ENCODE measurements at places on chromosomes 12 and 14.

DNA sequence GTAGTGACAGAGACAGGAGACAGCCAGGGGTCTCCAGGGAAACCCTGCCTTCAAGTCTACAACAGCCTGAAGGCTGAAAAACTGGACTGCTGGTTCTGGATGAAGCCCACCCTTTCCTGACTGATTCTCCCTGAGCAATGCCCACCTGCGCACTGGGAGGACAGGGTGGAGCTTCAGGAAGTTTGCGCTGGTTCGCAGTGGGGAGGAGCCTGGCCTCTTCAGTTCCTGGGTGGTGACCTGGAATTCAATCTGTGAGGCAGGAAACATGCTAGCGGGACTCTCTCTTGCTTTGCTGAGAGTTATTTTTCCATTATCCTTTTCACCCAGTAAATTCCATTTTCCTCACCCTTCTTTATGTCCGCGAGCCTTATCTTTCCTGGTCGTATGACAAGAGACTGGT is 600.8 kb downstream of the TRHDE start:
- DNase-seq: peak; percentile 20

GRCh38 chr14:85535991-85536832 is 6.3 kb downstream of the FLRT2 start:
- peak; percentile 50 for DNase-seq

DNA sequence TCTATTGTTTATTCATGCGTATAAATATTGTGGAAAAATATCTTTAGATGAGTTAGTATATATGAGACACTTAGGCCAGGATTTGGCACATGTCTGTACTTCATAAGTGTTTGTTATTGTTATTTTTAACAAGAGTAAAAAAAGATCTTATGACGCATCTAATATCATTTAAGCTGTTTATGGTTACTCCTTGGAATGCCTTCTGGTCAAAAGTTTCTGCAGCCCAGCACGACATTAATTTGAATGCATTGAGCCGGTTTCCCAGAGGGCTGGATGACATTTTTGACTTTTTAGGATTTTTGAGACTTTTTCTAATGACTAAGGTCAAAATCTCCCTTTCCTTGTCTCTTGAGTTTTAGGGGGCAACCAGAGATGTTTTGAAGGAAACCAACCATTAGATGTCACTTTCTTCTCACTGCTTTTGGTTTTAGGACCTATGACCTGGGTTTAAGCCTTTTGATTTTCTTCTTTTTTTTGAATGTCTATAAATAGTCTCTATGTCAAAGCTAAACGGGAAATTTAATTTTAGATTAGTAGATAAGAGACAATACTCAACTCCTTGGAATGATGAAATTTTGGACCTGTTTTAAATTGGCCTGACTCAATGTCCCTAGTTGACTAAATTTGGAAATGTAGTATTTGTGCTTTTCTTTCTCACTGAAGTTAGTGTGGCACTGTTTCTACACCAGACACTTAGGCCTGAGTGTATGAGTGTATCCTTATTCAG is 215.5 kb downstream of the AEBP2 start:
- no peak for DNase-seq

- peak; percentile 60 for DNase-seq
Measured at GRCh38 chr12:27780612-27781408, 774 bp upstream of the MANSC4 start.

GRCh38 chr14:102608064-102608446 is 15.6 kb downstream of the RCOR1 start:
- DNase-seq: no peak

- DNase-seq: no peak
Measured at GRCh38 chr12:104738331-104738730, 219.8 kb downstream of the SLC41A2 start.

- DNase-seq: no peak
Measured at GRCh38 chr12:66453120-66453519, 150.8 kb downstream of the HELB start.

- no peak for DNase-seq
Measured at GRCh38 chr14:32330351-32331111, 1.4 kb downstream of the AKAP6 start.

GRCh38 chr12:82805812-82806497 is 119.2 kb downstream of the TMTC2 start:
- no peak for DNase-seq

DNA sequence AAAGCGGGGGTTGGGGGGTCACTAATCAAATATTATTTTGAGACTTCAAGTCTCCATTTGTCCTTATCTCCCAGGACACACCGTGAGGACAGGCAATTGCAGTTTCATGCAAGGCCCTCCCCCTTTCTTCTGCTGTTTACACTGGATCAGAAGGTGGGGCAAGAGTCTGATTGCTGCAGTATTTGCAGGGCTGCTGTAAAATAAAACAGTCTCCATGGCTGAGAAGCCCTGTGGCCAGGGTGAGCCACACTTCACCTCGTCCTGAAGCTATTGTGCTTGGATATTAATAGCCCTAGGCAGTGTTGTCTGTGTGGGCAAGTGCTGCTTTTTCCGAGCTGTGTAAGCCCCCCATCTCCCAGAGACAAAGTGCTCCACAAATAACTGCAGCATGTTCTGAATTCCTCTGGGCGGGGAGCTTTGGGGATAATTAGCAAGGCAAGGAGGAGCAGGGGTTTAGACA is 187.4 kb upstream of the NTF3 start:
- DNase-seq: peak; percentile 67

- DNase-seq: no peak
Measured at GRCh38 chr14:100692859-100693558, 33.7 kb upstream of the DLK1 start.

GRCh38 chr12:116642106-116642505 is 82.9 kb downstream of the MAP1LC3B2 start:
- DNase-seq: no peak

- DNase-seq: peak; percentile 98
Measured at GRCh38 chr14:89955745-89956660, at the start of gene TDP1. Gene TDP1, plus strand, starts transcription at chr14:89955927. Its CDS starts 7,188 bp downstream, at chr14:89963115.

DNA sequence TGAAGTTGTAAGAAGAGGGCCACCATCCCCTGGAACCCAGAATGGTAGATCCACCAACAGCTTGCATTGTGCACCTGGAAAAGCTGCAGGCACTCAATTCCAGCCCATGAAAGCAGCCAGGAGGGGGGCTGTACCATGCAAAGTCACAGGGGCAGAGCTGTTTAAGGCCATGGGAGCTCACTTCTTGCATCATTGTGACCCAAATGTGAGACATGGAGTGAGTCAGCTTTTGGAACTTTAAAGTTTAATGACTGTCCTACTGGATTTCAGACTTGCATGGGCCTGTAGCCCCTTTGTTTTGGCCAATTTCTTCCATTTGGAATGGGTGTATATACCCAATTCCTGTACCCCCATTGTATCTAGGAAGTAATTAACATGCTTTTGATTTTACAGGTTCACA is 50.8 kb downstream of the SLC16A7 start:
- no peak for DNase-seq

DNA sequence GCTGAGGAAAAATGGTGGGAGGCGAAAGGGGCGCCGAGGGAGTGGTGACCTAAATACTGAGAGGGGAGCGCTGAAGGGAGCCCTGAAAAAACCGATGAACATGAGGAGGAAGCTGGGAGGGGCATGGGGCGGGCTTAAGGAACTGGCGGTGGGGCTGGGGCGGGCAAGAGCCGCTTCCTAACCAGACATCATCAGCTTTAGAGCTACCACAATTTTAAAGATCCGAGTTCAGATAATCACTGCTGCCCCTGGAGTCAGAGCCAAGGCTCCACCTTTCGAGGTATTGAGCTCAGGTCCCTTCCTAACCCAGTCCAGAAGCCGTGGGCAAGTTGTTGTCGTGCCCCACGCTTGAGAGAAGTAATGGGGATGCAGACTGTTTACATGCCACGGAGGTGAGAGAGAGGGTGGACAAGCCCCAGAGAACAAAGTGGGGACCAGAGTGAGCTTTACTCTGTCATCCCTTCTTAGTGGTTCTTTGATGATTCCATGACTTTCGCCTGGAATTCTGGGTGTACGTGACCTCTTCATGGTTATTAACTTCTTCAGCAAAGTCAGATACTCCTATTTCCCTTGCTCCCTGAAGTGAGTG is 393 bp downstream of the ORMDL2 start:
- DNase-seq: no peak

DNA sequence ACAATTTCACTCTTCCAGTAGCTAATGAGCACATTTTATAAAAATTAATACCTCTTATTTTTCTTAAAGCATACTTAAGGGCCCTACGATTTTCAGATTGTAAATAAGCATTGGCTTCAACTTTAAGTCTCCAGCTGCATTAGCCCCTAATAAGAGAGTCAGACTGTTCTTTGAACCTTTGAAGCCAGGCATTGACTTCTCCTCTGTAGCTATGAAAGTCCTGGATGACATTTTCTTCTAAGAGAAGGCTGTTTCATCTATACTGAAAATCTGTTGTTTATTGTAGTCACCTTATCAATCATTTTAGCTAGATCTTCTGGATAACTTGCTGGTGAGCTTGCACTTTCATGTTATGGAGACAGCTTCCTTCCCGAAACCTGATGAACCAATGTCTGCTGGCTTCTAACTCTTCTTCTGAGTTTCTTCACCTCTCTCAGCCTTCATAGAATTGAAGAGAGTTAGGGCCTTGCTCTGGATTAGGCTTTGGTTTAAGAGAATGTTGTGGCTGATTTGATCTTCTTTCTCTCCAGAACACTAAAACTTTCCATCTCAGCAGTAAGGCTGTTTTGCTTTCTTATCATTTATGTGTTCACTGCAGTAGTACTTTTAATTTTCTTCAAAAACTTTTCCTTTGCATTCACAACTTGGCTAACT is 377.1 kb upstream of the RGS6 start:
- no peak for DNase-seq

DNA sequence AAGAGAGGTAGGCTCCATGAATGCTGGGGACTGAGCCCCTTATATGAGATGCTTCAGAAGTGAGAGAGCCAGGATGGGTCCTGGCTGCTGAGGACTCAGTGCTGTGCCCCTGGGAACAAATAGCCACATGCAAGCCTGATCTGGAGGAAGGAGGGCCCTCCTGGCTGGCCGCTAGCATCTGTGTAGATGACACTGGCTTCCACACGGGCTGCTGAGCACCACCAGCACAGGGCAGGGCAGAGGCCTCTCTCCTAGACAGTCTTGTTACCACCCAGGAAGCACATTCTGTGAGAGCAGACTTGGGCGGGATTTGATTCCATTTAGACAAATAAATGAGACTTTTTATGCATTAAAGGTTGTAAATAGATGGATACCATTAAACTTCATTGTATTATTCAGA is 48.0 kb downstream of the ZNF664 start:
- DNase-seq: no peak

GRCh38 chr12:56839915-56840325 is 76.8 kb downstream of the HSD17B6 start:
- DNase-seq: peak; percentile 87

DNA sequence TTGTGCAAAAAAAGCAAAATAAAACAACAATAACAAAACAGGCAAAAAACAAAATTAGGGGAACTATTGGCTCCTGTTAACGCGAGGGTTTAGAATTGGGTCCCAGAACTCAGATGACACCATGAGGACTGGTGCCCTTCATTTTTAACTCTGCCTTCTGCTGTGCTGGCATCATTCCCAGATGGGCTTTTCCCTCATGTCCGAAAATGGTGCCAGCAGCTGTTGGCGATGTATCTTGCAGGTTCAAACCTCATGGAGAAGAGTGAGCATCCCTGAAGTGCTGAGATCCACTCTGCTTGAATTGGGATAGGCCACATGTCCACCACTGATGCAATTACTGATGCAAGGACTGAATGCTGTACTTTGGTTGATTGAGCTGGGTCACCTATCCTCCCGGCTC is 61.1 kb downstream of the MYRFL start:
- DNase-seq: no peak

DNA sequence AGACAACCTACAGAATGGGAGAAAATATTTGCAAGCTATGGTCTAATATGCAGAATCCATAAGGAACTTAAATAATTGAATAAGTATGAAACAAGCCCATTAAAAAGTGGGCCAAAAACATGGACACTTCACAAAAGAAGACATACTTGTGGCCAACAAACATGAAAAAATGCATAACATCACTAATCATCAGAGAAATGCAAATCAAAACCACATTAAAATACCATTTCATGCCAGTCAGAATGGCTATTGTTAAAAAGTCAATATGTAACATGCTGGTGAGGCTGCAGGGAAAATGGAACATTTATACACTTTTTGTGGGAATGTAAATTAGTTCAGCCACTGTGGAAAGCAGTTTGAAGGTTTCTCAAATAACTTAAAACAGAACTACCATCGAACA is 945.4 kb upstream of the FLRT2 start:
- DNase-seq: no peak

GRCh38 chr12:40735551-40736230 is 43.5 kb downstream of the CNTN1 start:
- DNase-seq: no peak

DNA sequence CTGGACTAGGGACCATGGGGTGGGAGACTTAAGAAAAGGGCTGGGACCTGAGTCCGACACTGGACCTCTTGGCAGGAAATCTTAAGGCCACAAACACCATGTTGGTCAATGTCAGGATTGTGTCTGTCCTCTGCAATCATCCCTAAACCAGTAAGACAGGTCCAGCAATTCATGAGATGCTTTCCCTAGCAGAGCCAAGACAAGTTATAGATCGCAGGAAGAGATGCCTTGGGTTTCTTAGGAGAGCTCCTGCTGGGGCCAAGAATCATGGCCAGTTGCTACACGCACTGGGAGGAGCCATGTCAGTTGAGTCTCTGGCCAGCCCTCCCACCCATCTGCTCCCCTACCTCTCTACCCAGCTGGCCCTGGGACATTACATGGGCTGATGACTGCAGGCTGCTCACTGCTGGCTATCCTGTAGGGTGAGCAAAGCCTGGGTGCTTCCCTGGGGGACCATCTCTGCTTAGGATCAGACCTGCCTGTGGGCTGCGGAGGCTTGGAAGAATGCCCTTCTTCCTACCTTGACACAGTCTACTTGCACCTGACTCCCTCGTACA is 14.2 kb downstream of the PLEKHH1 start:
- DNase-seq: no peak

- peak; percentile 49 for DNase-seq
Measured at GRCh38 chr14:40318211-40318719, 886.0 kb upstream of the FBXO33 start.

DNA sequence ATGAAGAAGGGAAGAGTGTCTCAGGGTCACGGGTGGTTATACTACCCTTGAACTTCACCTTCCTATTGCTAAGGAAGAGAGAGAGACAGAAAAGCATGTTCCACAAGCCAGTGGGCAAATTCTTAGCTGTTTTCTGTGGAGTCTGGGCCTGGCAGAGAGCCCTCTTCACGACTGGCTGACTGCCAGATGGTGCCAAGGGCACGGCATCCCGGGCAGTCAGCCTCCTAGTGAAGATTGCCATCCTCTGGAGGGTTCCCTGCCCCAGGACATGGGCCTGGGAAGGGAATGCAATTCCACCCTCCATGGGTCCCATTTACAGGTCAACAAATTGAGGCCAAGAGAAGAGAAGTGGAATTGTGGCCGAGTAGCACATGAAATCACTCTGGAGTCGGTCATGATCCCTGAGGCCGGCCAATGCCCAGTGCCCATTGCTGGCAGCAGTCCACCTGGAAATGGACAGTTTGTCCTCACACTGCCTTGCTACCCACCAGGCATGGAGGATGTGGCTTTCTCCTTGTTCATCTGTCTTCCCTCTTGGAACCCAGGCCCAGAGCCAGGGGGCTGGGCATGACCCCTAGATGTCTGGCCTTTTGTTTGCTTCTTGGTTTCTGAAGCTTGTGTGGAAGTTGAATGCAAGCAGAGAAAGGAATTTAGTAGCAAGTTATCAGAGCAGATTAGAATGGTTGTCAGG is 9.9 kb downstream of the TUNAR start:
- DNase-seq: no peak
